ENCODE measurements at places on chromosomes 2 and 18.

- no peak for DNase-seq
Measured at GRCh38 chr2:32777714-32778113, 149.9 kb downstream of the TTC27 start.

DNA sequence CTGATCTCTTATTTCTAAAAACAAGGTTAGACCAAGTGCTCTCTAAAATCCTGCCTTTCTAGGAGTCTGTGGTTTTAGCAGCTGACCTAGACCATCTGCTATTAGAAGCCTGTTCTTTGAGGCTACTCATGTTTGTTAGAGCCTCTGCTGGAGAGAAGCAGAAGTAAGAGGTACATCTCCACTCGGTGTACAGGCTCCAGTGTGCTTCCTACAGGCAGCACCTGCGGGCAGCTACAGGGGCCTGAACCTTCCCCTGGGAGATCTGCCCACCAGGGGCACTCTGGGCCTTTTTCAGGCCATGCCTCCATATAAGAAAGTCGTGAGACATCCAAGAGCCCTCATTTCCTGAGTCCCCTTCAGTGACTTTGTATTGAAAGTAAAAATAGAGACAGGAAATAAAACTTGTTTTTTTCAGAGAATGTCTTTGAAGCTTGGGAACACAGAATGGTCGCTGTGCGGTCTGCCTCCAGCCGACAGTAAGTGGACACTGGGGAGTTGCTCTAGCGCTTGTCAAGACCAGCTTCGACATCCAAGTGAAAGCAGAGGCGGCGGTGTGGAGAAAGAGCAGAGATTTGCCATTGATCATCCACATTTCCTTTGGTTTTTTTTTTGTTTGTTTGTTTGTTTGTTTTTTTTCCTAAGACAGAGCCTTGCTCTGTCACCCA is 31.7 kb downstream of the ONECUT2 start:
- DNase-seq = no peak

- DNase-seq = no peak
Measured at GRCh38 chr2:116692988-116693387, 1121.5 kb upstream of the DDX18 start.

- no peak for DNase-seq
Measured at GRCh38 chr18:59279722-59280121, 6.5 kb upstream of the RAX start.

- no peak for DNase-seq
Measured at GRCh38 chr2:98902209-98903063, 33.6 kb downstream of the CRACDL start.

- DNase-seq = no peak
Measured at GRCh38 chr2:166173263-166173662, 45.4 kb upstream of the SCN1A start.

- no peak for DNase-seq
Measured at GRCh38 chr18:65725251-65726050, 25.4 kb upstream of the CDH7 start.

- no peak for DNase-seq
Measured at GRCh38 chr2:53859206-53860181, at the start of gene GPR75. TSS of gene GPR75 (minus strand) at chr2:53859967. CDS start at chr2:53854756, 5,211 bp downstream.
